ENCODE measurements at places on chromosomes 12 and 14. TPM values are rescaled to one million over a fixed set of nuclear protein-coding genes. Genes with fewer than 3 reads are reported as not detected.
A peak's percentile ranks its signal among the peaks of the same experiment; 100 is the strongest.

PRMT5 gene
- 51.0 TPM for total RNA-seq

ADAM21 gene
- total RNA-seq: 0.11 TPM

MGAT2 gene
- total RNA-seq: 20.3 TPM

CIROP gene
- total RNA-seq: not detected

SUPT16H gene
- 74.3 TPM for total RNA-seq

DDX55 gene
- total RNA-seq: 12.9 TPM

DNA sequence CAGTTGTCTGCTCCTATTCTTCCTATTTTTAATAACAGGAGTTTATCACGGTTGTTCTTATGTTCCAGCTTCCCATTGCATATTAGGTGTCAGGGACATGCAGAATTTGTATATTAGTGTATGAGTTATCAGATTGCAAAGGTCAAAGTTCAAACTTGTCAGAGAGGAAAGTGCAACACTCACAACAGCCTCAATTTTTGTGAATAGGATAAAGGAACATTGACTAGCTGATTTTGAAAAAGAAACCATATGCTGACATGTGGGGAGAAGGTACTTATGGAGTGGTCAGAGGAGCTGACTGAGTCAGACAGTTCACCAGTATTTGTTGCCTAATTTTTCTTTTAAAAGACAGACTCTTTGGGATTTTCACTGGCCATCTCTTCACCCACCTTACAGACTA, 222.1 kb downstream of the C12orf50 start:
- no peak overlapping the region for H3K4me3 ChIP-seq
- H3K27me3 ChIP-seq: no peaks in the 10 kb centered on the region
- no peak for DNase-seq

- no peak overlapping the region for H3K4me3 ChIP-seq
- no peaks in the 10 kb centered on the region for H3K27me3 ChIP-seq
- H3K36me3 ChIP-seq: no peaks in the 10 kb centered on the region
- no peaks in the 10 kb centered on the region for H3K4me1 ChIP-seq
- no peak for DNase-seq
Measured at GRCh38 chr14:33833706-33834465, 117.0 kb downstream of the EGLN3 start.

GRCh38 chr12:108591267-108591980, 6.5 kb downstream of the TMEM119 start:
- no peak for DNase-seq
- peaks cover 17% of the 10 kb centered on the region for H3K27me3 ChIP-seq
- no peaks in the 10 kb centered on the region for H3K4me1 ChIP-seq
- H3K27ac ChIP-seq: no peak overlapping the region
- H3K36me3 ChIP-seq: no peaks in the 10 kb centered on the region
- no peak overlapping the region for H3K4me3 ChIP-seq

DNA sequence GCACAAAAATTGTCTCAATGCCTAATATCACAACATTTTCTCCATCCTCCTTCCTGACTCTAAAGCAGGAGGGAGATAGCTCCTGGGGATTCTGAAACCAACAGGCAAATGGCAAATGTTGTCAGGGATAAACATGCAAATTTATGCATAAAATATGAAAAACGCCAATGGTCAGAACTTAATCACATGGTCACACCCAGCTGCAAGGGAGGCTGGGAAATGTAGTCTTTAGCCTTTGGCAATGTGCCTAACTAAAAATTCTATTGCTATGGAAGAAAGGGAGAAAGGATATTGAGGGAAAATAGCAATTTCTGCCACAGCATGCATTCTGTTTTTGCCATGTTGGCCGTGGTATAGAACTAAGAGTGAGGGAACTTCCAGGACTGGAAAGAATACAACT, 11.7 kb upstream of the OASL start:
- DNase-seq: no peak
- no peaks in the 10 kb centered on the region for H3K36me3 ChIP-seq
- H3K27me3 ChIP-seq: no peaks in the 10 kb centered on the region
- H3K4me1 ChIP-seq: no peaks in the 10 kb centered on the region

DNA sequence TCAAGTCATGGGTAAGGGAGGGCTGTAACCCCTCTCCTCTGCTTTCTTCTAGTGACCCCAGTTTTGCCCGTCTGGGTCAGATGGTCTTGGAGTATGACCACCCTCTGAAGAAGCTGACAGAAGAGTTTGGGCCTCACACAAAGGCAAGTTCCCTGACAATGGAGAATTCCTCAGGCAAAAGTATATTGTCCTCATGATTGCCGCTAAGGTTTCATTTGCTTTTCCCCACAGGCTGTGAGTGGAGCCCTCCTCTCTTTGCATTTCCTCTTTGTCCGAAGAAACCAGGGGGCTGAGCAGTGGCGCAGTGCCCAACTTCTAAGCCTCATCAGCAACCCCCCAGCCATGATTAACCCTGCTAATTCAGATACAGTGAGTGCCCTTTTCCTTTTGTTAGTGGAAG, 12.1 kb downstream of the NCKAP1L start:
- H3K27ac ChIP-seq: no peak overlapping the region
- no peak overlapping the region for H3K4me3 ChIP-seq
- no peaks in the 10 kb centered on the region for H3K36me3 ChIP-seq
- no peaks in the 10 kb centered on the region for H3K4me1 ChIP-seq

- no peaks in the 10 kb centered on the region for H3K4me1 ChIP-seq
- H3K27ac ChIP-seq: no peak overlapping the region
- no peaks in the 10 kb centered on the region for H3K27me3 ChIP-seq
- no peak overlapping the region for H3K4me3 ChIP-seq
- H3K36me3 ChIP-seq: no peaks in the 10 kb centered on the region
- peak; percentile 39 for DNase-seq
Measured at GRCh38 chr12:93857279-93857938, 180.2 kb downstream of the CRADD start.

DNA sequence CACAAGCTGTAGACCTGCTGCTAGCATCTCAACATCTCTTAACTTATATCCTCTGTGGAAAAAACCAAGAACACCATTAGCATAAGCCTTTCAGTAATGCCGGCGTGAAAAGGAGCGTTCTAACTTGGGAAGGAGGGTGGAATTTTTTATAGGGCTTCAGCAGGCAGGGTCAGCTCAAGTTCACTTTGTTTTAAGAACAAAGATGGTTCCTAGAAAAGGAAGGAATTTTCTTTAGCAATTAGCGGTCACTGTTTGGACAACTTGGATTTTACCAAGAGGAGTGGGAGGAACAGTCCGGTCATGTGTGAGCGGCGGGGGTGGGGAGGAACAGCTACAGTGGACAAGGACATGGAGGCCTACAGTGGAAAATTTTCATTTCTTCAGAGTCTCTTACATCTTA, 35.9 kb downstream of the BBS10 start:
- H3K27ac ChIP-seq: no peak overlapping the region
- H3K27me3 ChIP-seq: no peaks in the 10 kb centered on the region
- no peaks in the 10 kb centered on the region for H3K36me3 ChIP-seq
- no peaks in the 10 kb centered on the region for H3K4me1 ChIP-seq

DNA sequence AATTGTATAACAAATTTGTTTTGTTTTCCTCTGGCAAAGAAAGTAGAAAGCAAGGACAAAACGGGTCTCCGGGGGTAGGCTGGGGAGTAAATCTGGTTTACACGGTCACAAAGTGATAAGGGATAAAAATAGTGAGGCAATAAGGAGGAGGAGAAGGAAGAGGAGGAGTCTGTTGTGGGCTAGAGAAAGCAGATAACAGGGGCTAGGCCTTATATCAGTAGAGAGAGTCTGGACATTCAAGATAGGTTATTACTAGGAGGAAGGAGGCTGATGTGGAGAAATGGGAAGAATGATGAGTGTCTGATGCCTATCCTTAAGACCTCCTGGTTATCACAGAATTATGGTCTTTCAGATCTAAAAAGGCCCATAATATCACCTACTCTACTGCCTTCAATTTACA, 83.2 kb upstream of the SSTR1 start:
- no peak for DNase-seq
- H3K4me3 ChIP-seq: no peak overlapping the region
- H3K27me3 ChIP-seq: no peaks in the 10 kb centered on the region

GRCh38 chr12:3295225-3295624, 195.8 kb upstream of the PRMT8 start:
- H3K27me3 ChIP-seq: no peaks in the 10 kb centered on the region
- DNase-seq: no peak
- no peaks in the 10 kb centered on the region for H3K36me3 ChIP-seq
- no peak overlapping the region for H3K4me3 ChIP-seq

DNA sequence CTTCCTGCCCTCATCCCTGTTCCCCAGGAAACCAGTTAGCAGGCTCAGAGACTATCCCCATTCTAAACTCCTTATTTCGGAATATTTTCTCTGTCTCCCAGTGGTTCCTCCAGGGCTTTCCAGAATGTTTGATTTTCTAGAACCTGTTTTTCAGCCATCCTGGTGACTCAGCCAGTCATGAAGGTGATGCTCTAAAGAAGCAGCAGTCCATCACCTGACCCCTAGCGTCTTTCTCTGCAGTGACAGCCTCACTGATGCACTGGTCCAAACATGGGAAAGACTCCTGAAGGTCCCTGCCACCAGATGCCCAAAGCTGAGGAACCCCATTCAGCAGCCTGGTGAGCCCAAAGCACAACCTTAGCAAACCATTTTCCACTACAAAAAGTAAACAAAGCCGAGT, 212.6 kb downstream of the PHETA1 start:
- no peak for DNase-seq
- peaks cover 28% of the 10 kb centered on the region for H3K27me3 ChIP-seq
- no peak overlapping the region for H3K27ac ChIP-seq
- H3K36me3 ChIP-seq: no peaks in the 10 kb centered on the region

- no peak overlapping the region for H3K27ac ChIP-seq
- H3K27me3 ChIP-seq: no peaks in the 10 kb centered on the region
- no peaks in the 10 kb centered on the region for H3K36me3 ChIP-seq
- H3K4me3 ChIP-seq: no peak overlapping the region
- peaks cover 8% of the 10 kb centered on the region for H3K4me1 ChIP-seq
Measured at GRCh38 chr12:52951126-52951525, 2.2 kb downstream of the KRT18 start.

- no peak overlapping the region for H3K4me3 ChIP-seq
- H3K27me3 ChIP-seq: no peaks in the 10 kb centered on the region
- DNase-seq: no peak
- H3K27ac ChIP-seq: peak overlapping the region; percentile 79
- H3K4me1 ChIP-seq: peaks cover 30% of the 10 kb centered on the region
Measured at GRCh38 chr14:90556666-90557450, 160.0 kb downstream of the CALM1 start.

GRCh38 chr12:6187948-6188793, 12.0 kb upstream of the CD9 start:
- no peaks in the 10 kb centered on the region for H3K36me3 ChIP-seq
- H3K27me3 ChIP-seq: no peaks in the 10 kb centered on the region
- DNase-seq: no peak
- no peak overlapping the region for H3K4me3 ChIP-seq

DNA sequence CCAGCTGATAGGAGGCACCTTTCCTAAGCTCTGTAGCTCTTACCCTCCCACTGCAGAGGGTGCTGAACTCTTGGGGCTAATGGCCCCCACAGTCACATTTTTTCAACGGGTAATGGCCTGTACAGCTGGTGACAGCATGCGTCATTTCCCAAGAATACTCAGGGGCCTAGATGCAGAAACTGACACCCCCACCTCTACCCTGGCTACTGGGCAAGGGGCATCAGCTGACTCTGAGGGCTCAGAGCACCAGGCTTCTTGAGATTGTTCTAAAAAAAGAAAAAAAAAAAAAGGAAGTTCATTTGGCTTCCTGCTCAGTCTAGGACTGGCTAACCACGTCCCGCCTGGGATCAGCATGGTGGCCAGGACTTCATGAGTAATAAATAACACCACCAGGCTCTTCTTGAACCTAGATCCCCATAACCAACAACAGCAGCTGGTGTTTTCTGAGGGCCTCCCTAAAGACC, 35.2 kb downstream of the ZFP36L1 start:
- no peak for DNase-seq
- H3K27ac ChIP-seq: no peak overlapping the region
- H3K27me3 ChIP-seq: no peaks in the 10 kb centered on the region
- no peak overlapping the region for H3K4me3 ChIP-seq
- H3K36me3 ChIP-seq: no peaks in the 10 kb centered on the region

DNA sequence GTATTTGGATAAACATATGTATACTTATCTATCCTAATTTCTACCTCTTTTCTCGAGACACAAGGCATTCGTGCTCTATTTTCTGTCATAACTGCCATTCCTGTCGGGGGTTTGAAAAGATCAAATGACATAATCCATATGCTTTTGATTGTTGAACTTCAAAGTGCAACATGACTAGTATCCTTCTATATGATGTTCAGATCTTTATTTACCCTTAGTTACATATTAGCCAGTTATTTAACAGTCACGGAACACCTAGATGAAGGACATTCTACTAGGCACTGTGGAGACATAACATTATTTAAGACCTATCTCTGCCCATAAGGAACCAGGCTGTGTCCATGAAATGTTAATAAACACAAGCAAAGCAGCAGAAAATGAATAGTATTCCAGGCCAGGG, 11.2 kb upstream of the GRIN2B start:
- H3K27ac ChIP-seq: no peak overlapping the region
- no peaks in the 10 kb centered on the region for H3K4me1 ChIP-seq
- H3K4me3 ChIP-seq: no peak overlapping the region
- H3K36me3 ChIP-seq: no peaks in the 10 kb centered on the region
- no peak for DNase-seq

DNA sequence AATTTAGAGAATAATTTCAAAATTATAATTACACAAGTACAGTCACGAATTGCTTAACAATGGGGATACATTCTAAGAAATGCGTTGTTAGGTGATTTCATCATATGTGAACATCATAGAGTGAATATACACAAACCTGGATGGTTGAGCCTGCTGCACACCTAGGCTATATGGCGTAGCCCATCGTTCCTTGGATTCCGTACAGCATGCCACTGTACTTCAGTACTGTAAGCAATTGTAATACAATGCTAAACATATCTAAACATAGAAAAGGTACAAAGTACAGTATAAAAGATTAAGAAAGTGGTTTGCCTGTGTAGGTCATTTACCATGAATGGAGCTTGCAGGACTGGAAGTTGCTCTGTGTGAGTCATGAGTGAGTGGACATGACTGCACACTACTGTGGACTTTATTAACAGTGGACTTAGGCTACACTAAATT, 286.2 kb downstream of the CACNA1C start:
- no peaks in the 10 kb centered on the region for H3K36me3 ChIP-seq
- H3K27me3 ChIP-seq: no peaks in the 10 kb centered on the region
- peaks cover 60% of the 10 kb centered on the region for H3K4me1 ChIP-seq
- DNase-seq: no peak
- H3K4me3 ChIP-seq: no peak overlapping the region
